ENCODE measurements at places on chromosomes 5 and 9. TPM values are rescaled to one million over a fixed set of nuclear protein-coding genes. Genes with fewer than 3 reads are reported as not detected.
A peak's percentile ranks its signal among the peaks of the same experiment; 100 is the strongest.

DNA sequence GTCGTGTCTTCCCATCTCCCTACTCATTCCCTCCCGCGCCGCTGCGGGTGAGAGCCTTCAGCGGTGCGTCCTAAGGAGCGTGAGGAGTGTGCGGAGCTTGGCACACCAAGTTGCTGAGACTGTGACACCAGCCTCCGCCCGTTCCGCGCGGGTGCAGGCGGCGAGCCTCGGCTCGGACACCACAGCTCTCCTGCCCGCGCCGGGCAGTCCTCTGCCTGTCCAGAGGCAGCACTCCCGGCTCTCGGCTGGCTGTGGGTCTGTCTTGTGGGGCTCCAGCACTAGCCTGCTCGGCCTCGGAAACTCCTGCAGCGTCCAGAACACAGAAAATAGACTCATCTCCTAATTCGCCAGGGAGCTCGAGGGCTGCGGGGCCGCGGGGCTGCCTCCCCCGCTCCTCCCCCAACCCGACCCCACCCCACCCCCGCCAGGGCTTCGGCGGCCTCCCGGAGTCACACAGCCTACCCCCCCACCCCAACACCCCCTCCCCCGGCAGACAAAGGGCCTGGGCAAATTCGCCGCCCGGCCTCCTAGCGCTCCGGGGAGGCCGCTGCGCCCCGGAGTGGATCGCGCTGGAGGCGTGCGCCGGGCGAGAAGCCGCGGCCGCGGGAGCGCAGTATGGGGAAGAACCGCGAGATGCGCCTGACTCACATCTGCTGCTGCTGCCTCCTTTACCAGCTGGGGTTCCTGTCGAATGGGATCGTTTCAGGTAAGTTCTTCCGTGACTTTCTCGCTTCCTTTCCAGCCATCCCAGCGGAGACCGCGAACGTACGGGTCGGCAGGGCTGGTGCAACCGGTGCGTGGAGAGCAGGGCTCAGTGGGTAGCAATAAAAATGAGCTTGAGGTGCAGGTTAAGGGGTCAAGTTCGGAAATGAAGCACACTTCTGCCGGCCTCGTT is at the start of gene ADAMTS19:
ADAMTS19 (plus strand) TSS at position 522 of the 895 bp plus-strand sequence; CDS start at position 616, 94 bp downstream.
- DNase-seq: no peak

DNA sequence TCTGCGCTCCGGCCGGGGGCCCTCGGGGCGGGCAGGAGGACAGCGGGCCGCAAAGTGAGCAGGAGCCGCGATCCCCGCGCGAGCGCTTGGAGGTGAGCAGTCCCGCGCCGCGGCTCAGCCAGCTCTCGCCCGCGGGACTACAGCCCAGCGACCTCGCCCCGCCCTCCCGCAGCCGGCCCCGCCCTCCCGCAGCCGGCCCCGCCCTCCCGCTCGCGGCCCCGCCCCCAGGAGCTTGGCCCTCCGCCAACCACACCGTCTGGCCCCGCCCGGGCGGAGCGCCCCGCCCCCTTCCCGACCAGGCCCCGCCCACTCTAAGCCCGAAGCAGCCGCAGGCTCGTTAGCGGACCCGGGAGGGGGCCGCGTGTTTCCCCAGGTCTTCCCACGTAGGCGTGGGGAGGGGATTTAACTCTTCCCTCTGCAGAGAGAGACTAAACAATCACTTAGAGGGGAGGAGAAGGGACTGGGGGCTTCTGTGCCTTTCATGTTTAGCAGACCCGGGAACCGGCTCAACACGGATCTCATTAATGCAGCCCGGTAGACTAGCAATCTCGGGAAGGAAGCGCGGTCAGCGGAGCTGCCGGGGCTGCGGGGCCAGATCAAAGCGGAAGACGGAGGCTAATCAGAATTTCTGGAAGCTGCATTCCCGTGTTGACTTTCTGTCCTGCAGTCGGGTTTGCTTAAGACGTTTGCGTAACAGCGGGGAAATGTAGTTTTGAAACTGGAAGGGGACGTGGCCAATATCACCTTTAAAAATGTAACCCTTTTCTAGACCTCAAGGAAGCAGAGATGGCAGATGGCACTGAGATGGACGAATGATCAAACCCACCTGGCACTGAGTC is at the start of gene MYO10:
MYO10 (minus strand) TSS at position 139 of the 839 bp plus-strand sequence. CDS start 480 bp downstream, outside the sequence.
- DNase-seq: peak; percentile 83

DNA sequence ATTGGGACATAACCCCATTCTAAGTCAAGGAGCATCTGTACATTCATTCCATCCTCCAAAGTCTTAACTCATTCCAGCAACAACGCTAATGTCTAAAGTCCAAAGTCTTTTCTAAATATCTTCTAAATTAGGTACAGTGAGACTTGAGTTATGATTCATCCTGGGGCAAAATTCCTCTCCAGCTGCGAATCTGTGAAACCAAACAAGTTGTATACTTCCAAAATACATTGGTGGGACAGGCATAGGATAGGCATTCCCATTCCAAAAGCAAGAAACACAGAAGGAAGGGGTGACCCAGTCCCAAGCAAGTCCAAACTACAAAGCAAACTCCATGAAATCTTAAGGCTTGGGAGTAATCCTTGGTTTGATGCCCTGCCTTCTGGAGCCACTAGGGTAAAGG is 97.6 kb upstream of the FANCC start:
- no peak for DNase-seq

The HRH2 gene
- total RNA-seq: 2.1 TPM

The FOXD4L6 gene
- 0.25 TPM for total RNA-seq

The CCL21 gene
- 2.2 TPM for total RNA-seq

Data from liver (tissue), 10 donors.